Thyroid gland (tissue), 4 donors: ENCODE measurements at places on chromosomes 1 and 21. TPM values are rescaled to one million over a fixed set of nuclear protein-coding genes. Genes with fewer than 3 reads are reported as not detected.

DNA sequence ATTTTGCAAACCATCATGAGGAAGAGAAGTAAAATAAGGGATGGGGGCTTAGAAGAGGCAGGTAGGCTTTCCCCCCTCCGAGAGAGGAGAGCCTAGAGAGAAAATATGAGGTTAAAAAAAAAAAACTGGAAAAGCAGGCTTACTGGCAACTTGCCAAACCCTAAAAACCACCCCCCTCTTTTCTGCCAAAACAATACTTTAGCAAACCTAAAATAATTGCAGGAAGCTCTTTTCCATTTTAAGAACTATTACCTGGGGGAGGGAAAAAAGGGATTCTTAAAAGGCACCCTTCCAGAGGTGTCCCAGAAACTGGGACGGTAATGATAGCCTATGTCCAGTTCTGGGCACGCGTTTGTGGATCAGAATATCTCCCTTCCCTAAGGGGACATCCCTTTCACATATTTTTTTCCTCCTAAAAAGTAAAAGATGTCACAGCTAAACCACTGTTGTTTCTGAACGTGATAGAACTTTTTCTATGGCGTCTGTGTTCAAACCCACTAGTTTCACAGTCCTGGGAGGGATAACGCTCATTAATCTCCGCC, 1.1 kb upstream of the NFIA start:
- H3K4me1 ChIP-seq, result peaks cover 26% of the 10 kb centered on the region
- no peaks in the 10 kb centered on the region for H3K27me3 ChIP-seq
- DNase-seq, result no peak
- H3K4me3 ChIP-seq, result peak overlapping the region; percentile 58

GRCh38 chr1:167629681-167630567, at the start of gene RCSD1:
Gene RCSD1 (plus strand): TSS chr1:167630232. CDS start chr1:167630424, 192 bp downstream.
- H3K4me3 ChIP-seq, result peak within 1 kb of the TSS; percentile 41
- H3K4me1 ChIP-seq, result no peaks in the 10 kb centered on the region
- H3K27me3 ChIP-seq, result no peaks in the 10 kb centered on the region
- H3K36me3 ChIP-seq, result no peaks in the 10 kb centered on the region
- H3K27ac ChIP-seq, result peak within 1 kb of the TSS; percentile 69
- DNase-seq, result no peak

DNA sequence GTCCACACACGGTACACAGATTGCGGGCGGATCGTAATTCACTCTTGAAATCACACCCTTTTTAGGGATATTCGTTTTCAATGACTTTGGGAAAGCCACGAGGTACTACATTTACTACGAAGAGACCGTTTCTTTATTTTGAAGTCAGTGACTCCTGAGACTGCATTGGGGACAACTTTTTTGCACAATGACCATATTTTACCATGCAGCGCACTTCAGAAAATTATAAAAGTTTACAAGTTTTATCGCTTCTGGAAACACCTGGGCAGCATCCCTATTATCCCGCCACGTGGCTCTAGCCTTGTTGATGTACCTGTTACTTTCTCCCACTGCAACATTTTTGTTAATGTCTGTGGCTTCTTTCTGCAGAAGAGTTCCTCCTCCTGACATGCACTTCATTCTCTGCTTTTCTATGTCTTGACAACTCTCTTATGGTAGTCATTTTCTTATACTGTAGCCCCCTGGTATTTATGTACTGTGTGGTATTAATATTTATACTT, 1.3 kb upstream of the AKT3 start:
- peak overlapping the region; percentile 99 for H3K4me3 ChIP-seq
- DNase-seq, result no peak
- peaks cover 4% of the 10 kb centered on the region for H3K4me1 ChIP-seq
- no peaks in the 10 kb centered on the region for H3K27me3 ChIP-seq
- H3K36me3 ChIP-seq, result no peaks in the 10 kb centered on the region
- H3K27ac ChIP-seq, result peak overlapping the region; percentile 98

DNA sequence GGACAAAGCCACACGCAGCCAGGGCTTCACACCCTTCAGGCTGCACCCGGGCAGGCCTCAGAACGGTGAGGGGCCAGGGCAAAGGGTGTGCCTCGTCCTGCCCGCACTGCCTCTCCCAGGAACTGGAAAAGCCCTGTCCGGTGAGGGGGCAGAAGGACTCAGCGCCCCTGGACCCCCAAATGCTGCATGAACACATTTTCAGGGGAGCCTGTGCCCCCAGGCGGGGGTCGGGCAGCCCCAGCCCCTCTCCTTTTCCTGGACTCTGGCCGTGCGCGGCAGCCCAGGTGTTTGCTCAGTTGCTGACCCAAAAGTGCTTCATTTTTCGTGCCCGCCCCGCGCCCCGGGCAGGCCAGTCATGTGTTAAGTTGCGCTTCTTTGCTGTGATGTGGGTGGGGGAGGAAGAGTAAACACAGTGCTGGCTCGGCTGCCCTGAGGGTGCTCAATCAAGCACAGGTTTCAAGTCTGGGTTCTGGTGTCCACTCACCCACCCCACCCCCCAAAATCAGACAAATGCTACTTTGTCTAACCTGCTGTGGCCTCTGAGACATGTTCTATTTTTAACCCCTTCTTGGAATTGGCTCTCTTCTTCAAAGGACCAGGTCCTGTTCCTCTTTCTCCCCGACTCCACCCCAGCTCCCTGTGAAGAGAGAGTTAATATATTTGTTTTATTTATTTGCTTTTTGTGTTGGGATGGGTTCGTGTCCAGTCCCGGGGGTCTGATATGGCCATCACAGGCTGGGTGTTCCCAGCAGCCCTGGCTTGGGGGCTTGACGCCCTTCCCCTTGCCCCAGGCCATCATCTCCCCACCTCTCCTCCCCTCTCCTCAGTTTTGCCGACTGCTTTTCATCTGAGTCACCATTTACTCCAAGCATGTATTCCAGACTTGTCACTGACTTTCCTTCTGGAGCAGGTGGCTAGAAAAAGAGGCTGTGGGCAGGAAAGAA, 8.1 kb downstream of the PSRC1 start:
- peaks cover 45% of the 10 kb centered on the region for H3K4me1 ChIP-seq
- H3K27me3 ChIP-seq, result no peaks in the 10 kb centered on the region
- peaks cover 4% of the 10 kb centered on the region for H3K36me3 ChIP-seq
- DNase-seq, result peak; percentile 94
- H3K4me3 ChIP-seq, result no peak overlapping the region

TCP10L gene
- 1.1 TPM for total RNA-seq
